Left kidney (tissue), 8 donors: ENCODE measurements at places on chromosomes 1 and 21.

DNA sequence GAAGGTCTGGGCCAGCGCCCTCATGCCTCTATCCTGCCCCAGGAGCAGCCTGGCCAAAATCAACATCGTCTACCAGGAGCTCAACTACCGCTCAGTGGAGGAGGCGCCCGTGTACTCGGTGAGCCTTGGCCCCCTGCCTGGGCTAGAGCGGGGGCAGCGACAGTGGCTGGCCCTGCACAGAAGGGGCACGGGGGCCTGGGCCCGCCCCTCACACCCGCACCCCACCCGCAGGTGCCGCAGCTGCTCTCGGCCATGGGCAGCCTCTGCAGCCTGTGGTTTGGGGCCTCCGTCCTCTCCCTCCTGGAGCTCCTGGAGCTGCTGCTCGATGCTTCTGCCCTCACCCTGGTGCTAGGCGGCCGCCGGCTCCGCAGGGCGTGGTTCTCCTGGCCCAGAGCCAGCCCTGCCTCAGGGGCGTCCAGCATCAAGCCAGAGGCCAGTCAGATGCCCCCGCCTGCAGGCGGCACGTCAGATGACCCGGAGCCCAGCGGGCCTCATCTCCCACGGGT is 10.8 kb downstream of the SCNN1D start:
- DNase-seq = no peak

DNA sequence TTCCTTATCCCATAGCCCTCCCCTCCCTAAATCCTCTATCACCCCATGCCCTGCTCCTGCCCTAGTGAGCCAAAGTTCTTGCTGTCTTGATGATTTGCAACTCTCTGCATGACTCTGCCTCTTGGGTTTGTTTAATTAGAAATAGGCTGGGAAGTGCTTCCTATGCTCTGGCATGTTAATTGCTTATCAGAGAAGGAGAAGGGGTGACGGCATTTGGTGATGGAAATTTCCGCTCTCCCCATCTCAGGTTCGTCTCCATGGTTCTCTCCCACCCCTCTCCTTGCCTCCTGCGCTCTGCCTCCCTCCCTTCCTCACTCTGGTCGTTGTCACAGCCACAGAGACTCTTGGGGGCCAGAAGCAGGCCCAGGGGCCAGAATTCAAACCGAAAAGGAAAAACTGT is 68.9 kb downstream of the LRRN2 start:
- no peak for DNase-seq

DNA sequence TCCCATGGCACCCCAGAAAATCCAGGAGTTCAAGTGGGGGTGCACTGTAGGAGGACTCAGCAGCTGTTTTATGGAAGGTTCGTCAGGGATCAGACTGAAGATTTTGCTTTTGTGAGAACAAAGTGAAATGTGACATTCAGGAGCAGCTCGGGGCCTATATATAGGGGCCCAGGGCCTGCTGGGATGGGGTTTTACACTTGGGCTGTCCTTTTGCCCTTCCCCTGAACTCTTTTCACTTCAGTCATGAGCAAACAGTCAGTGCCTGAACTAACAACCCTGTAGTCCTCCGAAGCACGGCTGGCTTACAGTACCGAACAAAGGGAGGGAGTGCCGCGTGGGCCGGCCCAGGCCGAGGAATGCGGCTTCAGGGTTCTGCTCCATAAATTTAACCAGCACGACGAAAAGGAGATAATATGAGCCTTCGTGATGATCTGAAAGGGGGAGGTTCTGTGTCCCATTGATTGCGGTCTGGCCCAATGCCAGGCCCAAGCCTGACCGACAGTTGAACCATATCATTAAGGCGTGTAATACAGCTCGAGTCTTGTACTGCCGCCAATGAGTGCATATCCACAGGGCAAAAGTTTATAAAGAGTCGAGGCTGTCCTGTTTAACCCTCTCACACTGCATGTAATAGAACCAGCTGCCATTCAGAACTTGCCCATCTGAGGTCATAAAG is 139.9 kb downstream of the DHRS3 start:
- DNase-seq = peak; percentile 97

- DNase-seq = no peak
Measured at GRCh38 chr1:183027031-183027430, 3.8 kb downstream of the LAMC1 start.

DNA sequence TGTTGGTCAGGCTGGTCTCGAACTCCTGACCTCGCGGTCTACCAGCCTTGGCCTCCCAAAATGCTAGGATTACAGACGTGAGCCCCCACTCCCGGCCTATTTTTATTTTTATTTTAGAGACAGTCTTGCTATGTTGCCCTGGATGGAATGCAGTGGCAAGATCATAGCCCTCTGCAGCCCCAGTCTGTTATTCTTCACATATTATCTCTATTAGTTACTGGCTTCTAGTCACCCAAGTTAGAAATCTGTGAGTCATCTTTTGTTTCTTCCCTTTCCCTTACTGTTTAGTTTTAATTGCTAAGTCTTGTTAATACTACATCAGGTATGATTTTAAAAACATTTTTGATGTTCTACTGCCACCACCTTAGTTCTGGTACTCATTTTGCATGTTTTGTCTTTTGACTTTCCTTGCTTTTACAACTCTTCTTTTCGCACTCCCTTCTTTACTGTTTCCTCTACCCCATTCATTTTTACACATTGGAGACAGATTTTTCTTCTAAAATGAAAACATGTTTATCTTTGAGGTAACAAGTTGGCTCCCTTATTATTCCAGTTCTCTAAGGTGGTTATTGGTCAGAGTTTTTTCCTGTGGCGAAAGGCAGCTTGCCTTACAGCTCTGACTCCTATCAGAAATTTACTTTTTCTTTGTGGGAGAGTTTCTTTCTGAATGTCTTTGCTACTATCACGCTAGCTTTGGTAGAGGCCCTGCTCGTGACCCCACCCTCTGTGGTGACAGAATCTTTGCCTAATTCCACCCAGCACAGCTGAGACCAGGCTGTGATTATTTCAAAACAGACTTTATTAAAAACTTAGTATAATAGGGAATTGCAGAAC is 19.5 kb downstream of the ZMYM4 start:
- no peak for DNase-seq

DNA sequence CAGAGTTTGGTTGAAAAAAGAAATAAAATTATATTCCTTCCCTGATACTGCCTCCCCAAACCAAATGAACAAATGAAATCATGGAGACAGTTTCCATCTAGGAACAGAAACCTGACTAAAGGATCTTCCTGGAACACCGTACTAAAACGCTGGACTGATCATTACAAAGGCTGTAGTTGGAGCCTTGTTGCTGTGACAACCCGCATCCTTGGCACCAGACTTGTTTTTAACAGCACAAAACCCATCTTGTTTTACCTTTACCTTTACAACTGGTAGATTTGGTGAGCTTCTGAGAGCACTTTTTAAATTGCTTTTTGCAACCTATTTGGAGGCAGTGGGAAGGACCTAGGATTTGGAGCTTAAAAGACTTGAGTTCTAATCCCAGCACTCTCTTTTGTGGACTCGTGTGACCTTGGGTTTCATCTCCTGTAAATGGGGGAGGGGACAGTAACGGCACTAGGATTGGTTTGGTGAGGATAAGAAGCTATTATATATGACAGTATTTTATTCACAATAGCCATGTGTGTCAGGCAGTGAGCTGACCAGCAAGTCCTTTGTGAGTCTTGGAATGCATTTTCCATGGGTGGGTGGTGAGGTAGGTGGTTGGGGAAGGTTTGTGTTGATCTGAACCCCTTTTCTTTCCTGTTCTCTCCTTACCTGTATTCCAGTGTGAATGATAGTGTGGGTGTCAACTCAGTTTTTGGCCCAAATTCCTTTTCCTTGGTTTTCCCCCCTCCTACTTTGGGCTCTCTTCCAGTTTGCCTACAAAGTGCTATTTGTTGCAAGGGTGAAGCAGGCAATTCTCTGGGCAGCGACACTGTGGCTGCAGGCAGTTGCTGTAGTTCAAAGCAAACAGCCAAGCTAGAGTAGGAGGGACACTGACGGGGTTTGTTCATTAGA is 12.6 kb downstream of the LRRC8D start:
- no peak for DNase-seq

GRCh38 chr1:2151911-2152310 is 42.7 kb downstream of the FAAP20 start:
- DNase-seq = no peak

- peak; percentile 3 for DNase-seq
Measured at GRCh38 chr21:22711636-22712035, 1713.4 kb downstream of the NCAM2 start.

DNA sequence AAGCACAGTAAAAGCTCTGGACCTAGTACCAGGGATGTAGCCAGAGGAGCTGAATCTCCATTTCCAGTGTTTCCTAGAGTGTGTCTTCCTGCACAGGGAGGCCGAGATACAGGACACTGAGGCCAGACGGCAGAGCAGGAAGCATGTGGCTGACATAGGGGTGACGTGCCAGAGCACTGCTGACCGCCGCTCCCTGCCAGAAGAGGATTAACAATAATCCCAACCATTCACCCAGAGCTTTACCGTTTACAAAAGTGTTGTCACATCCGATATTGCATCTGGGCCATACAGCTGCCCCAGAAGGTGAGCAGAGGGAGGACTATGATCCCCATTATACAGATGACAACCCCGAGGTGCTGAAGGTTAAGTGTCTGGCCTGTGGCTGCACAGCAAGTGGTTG is 5.8 kb upstream of the CLDN19 start:
- no peak for DNase-seq

DNA sequence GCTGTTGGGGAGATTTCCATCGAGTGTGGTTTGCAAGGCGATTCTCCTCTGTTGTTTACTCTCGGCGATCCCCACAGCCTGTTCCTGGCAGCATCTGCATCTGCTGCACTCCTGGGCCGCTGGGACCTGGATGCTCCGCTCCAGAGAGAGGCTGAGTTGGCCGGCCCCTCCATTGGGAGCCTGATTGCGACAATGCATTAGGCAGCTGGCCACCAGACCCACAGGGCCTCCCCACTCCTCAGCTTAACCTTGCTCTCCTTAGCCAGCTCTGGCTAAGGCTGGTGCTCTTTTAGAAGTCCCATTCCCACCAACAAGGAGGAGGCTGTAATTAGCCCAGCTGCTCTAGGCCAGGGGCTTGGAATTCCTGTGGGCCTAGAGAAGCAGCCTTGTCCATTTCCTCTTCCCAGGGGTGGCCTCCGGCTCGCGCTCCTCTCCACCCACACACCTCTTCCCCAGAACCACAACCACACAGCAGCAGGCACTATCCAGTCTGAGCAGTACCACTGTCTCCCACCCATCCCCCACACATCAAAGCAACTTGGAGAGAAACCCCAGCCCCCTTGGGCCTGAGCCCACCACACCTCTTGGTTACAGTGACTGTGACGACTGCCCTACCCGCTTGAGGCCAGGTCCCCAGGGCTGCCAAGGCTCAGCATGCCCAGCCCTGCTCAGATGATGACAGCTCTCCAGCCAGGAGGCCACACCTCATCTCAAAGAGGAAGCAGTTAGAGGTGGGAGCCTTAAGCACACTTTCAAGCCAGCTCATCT is 193.8 kb upstream of the EDN2 start:
- no peak for DNase-seq

GRCh38 chr1:233651061-233651460 is 37.2 kb downstream of the KCNK1 start:
- no peak for DNase-seq

DNA sequence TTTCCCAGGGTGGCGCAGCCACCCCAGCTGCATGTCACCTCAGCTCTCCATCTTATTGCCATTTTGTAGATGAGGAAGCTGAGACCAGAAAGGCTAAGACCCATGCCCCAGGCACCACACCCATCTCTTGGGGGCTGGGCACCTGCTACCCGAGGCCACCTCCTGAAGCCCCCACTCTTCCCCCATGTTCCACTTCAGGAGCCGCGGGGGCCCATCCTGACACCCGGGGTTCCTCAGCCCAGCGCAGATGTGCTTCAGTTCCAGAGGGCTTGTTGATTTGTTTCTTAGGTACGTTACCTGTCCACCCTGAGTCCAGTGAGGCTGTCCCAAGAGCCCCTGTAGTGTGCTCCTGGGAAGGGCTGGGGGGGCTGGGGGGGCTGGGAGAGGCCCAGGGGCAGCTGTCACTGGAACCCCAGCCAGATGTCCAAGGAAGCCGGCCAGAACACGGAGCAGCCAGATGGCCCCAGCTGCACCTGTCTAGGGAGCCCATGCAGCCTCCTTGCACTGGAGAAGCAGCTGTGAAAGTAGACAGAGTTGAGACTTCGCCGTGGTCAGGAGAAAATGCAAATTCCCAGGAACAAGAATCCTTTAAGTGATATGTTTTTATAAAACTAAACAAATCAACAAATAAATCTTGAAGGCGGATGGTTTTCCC is 17.1 kb upstream of the CCDC27 start:
- DNase-seq = no peak

DNA sequence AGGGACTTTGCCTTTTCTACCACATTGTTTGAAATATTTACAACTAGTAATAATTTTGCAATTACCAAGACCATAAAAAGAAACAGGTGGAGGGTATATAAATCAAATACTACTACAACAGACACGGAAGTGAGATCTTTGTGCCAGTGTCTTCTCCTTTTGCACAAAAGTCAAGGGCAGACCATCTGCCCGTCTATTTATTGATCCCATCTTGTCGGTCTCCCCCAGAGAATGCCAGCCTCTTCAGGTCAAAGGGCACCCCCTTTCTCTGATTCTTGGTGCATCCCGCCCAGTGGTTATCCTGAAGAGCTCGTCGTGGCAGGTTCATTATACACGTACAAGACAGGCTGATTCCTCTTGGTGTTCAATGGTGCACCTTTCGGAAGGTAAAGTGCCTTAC is 4.8 kb upstream of the PDE9A start:
- no peak for DNase-seq

GRCh38 chr1:62180639-62181038 is 14.0 kb upstream of the L1TD1 start:
- DNase-seq = no peak

DNA sequence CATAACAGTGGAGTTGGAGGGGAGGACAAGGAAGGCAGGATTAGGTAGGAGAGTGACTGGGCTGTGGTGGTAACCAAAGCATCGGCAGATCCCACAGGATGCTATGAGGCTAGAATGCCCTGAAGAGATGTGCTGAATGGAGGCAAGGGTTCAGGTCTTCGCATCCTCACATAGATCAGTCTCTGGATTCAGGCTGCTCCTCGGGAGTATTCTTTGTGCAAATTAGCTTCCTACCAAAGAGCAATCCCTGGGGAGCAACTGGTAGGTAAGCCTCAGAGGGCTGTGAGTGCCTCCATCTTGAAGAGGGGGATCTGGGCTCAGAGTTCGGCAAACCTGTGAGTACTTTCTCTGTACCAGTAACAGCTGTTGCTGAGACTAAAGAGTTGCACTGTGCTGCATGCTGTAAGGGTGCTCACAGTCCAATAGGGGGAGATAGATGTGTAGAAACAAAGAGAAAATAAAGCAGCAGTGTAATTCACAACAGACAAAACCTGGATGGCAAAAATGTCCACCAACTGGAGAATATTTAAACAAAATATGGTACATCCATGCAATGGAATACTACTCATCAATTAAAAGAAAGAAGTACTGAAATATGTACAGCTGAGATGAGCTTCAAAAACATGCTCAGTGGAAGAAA is 322.4 kb upstream of the DEPDC1 start:
- DNase-seq = no peak

GRCh38 chr1:7943251-7943650 is 2.6 kb upstream of the TNFRSF9 start:
- DNase-seq = no peak

DNA sequence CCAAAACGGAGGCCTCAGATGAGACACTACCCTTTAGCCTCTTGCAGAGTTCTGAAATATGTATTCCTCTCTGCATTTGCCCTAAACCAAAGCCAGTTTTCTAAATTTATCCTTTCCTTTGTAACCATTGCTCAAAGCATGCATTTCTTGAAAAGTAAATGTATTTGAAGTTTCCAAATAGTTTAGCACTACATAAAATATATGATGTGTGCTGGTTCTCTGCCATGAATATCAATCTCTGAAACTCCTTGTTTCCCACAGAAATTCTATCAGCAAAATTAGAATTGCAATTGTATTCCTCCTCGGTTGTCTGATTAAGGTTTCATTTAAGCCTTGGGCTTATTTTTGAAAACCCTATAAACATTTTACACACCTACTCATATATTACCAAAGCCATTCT is 137.1 kb upstream of the SYT6 start:
- no peak for DNase-seq
